T-cell (primary cell): ENCODE measurements at places on chromosomes 6 and 20.

DNA sequence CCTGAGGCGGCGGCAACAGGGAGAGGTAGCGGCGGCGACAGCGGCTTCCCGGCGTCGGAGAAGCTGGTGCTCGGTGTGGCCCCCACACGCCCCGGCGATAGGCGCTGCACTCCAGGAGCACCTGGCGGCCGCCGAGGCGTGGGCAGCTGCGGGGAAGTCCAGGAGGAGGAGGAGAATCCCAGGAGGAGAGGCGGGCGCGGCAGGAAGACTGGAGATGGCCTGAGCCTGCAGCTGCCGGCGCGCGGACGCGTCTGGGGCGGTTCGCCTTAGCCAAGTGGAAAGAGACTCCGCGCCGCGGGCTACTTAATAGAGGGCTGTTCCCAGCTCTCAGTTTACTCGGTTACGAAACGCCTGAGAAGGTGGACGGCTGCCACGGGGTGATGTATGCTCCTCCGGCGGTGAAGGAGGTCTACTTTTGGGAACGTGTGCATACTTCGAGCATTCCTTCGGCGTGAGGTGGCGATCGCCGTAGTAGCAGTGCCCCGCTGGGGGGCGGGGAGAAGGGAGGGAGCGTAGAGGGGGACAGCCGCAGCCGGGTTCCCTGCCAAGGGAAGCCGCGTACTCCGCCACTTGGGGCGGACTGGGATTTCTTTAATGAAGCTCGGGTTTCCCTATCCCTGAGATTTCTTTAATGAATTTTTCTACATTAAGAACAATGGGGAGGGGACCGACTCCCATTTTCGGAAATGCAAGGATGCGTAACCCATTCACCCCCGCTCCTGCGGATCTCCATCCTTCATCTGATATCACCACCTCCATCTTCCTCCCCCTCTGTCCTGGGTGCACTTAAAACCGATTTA, at the start of gene COL12A1:
Gene COL12A1 (minus strand): TSS at position 278 of the 800 bp plus-strand sequence. CDS start 3,261 bp downstream, outside the sequence.
- no peak for DNase-seq

- no peak for DNase-seq
Observed at GRCh38 chr20:17498641-17499040, 32.5 kb downstream of the BFSP1 start.

DNA sequence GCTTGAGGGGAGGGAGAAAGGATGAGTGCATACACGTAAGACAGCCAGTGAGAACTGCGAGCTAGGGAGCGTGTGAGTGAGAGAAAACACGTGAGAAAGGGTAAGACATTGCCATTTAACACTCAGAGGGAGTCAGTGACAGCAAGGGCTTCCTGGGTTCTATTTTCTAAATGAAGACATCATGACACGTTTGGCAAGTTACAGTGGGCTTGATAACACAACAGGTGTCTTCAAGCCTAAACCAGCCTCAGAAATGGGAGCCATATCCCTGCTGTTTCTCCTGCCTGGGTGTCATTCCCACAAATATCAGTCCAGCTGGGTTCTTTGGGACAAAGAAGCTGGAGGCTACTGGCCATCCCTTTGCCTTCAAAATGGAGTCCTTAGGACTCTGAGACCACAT, 16.9 kb upstream of the MOCS1 start:
- no peak for DNase-seq

DNA sequence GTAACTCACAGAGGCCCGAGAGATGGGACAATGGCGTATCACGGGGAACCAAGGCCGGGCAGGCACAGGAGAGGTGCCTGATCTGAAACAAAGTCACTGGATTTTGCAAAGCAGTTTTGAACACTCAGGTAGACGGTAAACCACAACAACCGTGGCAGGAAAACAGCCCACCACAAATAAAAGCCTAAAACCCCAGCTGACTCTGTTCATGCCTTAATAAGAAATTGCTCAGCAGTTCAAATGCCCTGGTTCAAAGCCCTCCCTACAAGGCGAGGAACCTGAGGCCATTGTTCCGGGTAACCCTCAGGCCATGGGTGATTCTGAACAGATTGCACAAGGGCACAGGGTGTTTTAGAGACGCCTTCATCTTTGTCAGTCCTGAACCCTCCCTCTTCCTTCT, 114.2 kb downstream of the MAP3K7 start:
- no peak for DNase-seq

DNA sequence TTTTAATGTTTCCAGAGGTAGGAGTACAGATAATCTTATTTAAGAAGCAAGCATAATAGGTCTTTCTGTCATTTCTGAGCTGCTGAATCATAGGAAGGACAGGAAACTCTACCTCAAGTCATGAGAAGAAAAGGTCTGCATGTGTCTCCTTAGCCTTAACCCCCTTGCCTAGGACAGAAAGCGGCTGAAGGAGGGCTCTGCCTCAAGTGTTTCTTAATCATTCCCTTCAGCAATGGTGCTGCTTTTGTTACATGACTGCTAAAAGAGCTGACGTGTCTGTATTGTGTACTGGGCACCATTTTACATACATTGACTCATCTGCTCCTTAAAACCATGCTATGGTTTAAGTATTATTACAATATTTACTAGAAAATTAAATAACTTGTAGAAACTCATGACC, 564.0 kb upstream of the AGPAT4 start:
- DNase-seq: no peak

DNA sequence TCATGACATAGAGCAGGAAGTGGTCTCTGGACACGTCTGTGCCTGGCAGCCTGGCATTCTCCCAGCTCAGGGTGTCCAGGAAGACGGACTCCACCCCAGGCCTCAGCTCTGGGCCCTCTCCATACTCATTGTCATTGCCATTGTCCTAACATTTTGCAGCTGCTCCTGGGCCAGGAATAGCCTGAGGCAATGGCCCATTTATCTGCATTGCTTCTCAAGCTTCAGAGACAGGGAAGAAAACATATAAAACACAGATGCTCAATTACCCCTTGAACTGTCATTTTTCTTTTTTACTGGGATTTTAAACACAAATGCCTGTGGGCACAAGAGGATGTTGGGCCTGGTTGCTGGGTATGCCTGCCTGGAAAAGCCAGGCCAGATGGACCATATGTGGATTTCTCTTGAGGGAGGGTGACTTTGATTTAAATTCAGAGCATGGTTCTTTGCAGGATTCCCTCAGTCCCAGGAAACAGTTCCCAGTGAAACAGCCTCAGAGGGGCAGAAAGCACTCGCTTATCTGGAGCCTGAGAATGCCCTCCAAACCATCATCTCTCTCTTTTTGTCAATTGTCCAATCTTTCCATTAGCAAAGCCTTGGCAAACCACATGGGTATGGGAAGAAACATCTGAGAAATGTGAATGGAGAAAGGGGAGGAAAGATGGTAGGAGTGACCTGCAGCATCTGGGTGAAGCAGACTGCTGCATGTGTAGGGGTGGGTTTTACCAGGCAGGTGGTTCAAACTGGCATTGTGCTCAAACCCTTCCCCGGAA, 17.9 kb downstream of the LAMP5 start:
- no peak for DNase-seq

GRCh38 chr6:138592749-138593123, 93.4 kb upstream of the NHSL1 start:
- DNase-seq: no peak

GRCh38 chr20:62875419-62876361, 14.1 kb upstream of the TCFL5 start:
- DNase-seq: no peak

GRCh38 chr6:158033751-158034702, 52.4 kb downstream of the SYNJ2 start:
- DNase-seq: no peak

GRCh38 chr6:124396361-124396760, 565.9 kb upstream of the RNF217 start:
- no peak for DNase-seq

DNA sequence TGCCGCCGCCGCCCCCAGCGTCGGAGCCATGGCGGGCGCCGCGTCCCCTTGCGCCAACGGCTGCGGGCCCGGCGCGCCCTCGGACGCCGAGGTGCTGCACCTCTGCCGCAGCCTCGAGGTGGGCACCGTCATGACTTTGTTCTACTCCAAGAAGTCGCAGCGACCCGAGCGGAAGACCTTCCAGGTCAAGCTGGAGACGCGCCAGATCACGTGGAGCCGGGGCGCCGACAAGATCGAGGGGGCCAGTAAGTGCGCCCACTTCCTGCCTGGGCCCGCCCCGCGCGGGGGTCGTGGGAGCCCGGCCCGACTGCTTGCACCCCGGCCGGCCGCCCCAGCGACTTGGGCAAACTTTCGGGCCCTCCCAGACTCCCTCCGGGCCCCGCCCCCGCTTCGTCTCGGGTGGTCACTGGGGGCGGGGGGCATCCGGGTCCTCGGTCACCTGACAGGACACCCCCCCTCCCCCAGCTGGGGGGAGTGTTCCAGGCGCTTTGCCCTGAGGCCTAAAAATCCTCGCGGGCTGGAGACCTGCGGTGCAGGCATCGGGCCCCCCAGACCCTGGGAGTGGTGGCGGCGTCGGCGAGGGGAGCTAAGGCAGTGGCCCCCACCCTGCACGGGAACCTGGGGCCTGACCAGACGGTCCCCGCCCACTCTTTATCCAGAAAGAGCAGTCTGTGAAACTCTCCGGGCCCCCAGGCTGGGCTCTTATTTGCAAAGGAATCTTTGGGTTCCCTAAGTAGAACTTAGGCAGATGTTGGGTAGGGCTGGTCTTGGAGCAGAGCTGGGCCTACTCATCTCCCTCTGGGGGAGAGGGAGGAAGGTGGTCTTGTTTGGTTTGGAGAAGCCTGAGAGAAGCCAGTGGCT, 501 bp downstream of the PLCG1 start:
- DNase-seq: peak; percentile 29

DNA sequence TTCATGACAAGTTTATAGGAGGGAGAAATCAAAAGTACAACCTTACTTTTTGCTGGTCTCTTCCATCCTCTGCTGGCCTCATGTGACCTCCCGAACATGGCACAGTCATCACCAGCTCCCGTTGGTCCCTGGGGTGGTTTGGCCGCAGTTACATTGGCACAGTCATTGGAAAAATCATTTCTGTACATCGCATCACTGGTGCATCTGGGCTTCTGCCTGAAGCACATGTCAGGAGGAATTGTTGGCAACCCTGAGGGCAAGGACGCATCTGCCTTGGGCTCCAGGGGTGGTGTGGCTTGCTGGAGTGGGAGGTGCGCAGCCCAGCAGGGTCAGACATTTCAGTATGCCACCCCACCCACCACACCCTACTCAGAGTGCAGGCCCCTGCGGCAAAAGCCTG, 162.9 kb upstream of the SLC24A3 start:
- no peak for DNase-seq

DNA sequence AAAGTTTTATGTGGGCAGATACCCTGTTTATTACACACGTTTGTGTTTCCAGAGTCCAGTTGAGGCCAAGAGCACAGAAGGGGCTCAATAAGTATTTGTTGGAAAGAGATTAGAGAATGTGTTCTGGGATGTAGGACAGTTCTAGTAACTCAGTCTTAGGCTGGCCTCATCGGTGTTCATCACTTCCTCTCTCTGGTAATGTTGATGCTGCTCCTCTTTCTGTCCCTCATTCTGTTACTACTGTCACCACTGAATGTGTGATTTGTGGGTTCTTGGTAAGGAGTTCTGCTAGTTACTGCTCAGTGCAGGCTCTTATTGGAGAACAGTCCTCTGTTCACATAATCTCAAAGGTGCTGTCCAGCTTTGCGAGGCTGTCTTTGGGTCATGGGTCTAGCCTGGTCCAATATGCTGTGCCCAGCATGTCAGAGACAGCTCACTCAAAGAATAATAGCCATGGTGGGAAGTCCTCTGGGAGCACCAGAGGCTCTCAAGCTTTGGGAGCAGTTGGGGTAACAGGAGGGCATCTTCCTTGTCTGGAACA, 1.3 kb downstream of the RFPL4B start:
- no peak for DNase-seq

DNA sequence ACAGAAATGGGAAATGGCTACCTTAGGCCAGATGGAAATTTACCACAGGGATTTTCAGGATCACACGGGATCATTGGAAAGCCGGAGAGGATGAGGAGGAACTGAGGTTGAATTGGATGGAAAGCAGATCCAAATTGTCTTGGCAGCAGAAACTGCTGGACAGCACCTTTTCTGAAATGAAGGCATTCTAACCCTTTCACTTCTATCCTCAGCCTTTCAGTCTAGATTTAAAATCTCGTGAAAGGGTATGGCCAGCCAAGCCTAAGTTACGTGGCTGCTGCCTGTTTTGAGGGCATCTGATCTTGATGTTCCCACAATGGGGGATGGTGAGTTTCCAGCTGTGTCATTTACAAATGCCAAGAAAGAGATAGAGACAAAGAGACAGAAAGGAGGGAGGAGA, 358.2 kb downstream of the KIF16B start:
- DNase-seq: no peak

GRCh38 chr6:53765270-53765669, 29.5 kb upstream of the LRRC1 start:
- DNase-seq: no peak

DNA sequence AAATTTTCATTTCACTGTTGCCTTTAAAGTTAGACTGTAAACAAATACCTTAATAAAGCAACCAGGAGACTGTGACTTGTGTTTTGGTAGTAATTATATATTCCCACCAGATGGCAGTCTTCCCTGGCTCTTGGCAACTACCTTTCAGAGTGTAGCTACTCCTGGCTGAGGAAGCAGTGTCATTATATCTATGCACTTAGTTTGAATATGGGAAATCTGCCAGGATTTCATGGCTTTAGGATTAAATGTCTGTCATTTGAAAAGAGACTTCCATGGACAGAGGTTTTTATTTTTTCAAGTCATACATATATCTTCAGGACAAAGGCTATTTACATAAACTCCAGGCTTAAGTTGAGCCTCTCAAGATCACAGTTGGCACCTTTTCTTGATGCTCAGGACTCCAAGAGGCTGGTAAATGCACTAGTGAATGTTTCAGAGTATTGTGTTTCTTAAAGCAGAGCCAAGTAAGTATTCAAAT, 160.1 kb downstream of the C6orf58 start:
- peak; percentile 30 for DNase-seq

- DNase-seq: no peak
Observed at GRCh38 chr6:139277587-139277986, 14.2 kb downstream of the TXLNB start.

DNA sequence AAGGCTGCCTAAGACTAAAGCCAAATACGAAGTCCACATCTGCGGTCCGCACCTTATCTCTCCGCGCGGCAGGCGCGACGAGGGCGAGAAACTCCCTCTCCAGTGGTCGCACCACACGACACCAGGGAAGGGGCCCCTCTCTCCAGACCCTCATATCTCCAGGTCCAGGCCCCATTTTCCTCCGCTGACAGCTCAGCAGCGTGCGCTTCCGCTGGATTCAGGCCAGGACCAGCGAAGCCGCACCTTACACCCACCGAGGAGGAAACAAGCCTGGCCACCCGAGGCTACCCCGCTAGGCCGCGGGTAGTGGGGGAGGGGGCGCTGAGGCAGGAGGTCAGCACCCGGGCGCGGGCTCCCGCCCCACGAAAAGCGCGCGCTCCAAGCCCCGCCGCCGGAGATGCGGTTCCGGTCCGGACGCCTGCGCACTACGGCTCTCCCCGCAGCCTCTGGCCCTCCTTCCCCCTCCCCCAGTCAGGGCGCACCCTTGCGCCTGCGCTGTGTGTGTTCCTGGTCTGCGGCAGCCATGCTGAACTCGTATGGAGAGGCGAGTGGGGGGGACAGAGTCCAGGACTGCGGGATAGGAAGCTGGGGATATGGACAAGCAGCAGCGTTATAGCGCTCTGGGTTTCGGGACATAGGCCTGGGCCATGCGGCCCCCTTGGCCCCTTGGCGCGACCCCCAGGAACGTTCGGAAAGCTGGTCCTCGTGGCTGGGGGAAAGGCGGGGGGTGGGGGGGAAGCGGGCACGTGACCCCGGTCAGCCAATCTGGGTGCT, at the start of gene BRD2:
Gene BRD2 (plus strand): TSS at position 502 of the 774 bp plus-strand sequence. CDS start 4,305 bp downstream, outside the sequence.
- DNase-seq: peak; percentile 96
